ENCODE measurements at places on chromosomes 2 and 18. TPM values are rescaled to one million over a fixed set of nuclear protein-coding genes. Genes with fewer than 3 reads are reported as not detected.
A peak's percentile ranks its signal among the peaks of the same experiment; 100 is the strongest.

DNA sequence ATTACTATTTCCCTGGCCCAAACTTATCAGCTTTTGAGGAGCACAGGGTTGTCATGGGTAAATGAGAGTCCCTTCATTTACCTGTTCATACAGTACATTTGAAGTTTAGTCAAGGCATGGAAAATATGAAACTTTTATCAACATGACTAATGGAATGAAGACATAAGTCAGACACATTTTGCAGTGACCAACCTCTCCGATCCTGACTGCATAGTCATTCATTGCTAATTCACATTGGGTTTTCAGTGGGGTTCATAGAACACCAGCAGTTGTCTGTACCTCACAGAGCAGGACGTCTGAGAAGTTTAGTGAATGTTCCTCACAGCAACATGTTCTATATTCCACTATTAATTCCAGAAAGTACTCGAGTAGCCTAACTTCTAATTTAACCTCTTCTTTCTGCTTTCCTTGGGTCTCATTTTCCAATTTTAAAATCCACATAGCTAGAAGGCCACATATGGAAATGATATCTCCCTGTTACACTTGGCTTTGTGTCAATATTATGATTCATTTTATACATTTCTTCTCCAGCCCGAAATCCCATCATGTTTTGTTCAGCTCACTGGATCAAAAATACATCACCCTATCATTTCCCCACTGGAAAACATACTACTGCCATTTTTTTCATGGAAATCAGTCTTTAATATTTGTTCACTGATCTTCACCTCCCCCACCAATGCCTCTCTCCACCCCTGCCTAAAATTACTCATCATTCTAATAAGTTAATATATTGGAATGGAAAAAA, 65.9 kb downstream of the CDH20 start:
- no peak for DNase-seq

GRCh38 chr2:219356834-219357233, 24.3 kb upstream of the RESP18 start:
- DNase-seq: no peak

C1QL2 gene
- total RNA-seq: not detected

CGREF1 gene
- total RNA-seq: 9.6 TPM

- DNase-seq: no peak
Measured at GRCh38 chr2:37849911-37850310, 75.2 kb upstream of the RMDN2 start.

DNA sequence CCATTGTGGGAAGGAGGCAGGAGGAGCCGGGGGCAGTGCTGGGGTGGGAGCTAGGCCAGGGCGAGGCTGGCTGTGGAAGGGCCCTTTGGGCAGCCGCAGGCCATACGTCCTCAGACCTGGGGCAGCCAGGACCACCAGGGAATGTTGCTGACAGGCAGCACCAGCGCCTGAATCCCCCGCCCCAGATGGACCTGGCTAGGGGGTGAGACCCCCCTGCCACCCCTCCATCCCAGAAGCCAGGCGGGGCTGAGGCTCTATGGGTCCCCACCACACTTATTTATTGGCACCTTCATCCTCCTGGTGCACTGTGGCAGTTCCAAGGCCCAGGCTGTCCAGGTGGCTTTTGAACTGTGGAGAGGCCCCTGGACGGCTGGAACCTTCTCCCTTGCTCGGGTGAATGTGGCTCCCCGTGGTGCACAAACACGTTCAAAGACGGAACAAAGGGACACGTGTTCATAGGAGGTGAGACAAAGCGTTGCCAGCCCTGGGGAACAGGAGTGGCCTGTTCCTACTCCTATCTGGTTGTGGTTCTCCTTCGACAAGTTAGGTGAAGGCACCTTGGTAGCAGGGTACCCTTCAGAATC, 35.1 kb downstream of the RAMP1 start:
- peak; percentile 54 for DNase-seq

- no peak for DNase-seq
Measured at GRCh38 chr2:45119855-45120254, 110.6 kb upstream of the SIX2 start.

- DNase-seq: peak; percentile 81
Measured at GRCh38 chr18:13136056-13136903, 82.3 kb upstream of the LDLRAD4 start.

DNA sequence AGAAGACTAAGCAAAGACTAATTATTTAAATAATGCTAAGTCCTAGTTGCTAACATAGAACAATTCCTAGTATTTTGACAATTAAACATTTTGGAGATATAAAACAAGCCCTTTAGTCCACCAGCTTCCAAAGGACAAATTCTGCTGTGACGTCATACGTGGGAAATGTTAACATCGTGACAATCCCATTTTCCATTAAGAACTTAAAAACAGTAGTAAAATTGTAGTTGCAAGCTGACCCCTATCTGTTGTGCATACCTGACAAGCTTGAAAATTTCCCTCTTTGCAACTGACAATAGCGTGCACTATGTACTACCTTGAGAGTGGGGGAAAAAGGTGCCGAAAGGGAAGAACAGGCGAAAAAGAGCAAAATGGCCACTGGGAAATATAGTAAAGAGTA, 279.8 kb downstream of the ZNF521 start:
- no peak for DNase-seq

DNA sequence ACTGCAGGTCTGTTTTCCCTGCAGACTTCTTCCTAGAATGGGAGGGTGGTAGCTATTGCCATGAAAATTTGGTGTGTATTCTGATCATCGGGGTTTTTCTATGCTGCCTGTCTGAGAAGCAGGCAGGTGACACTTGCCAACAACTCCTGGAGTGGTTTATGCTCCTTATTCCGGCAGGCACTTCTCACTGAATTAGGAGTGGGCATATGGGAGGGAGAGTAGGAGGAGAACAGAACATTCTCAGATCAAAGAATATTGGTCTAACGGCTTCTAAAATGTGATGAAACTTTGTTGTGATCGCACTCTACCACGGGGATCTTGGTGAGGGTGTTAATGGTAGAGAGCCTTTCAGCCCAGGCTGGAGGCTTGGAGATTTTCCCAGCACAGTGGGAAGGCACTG, 480.8 kb downstream of the PLCL1 start:
- DNase-seq: no peak

GRCh38 chr18:22778996-22779395, 154.1 kb upstream of the RBBP8 start:
- peak; percentile 54 for DNase-seq

- no peak for DNase-seq
Measured at GRCh38 chr2:233228376-233228775, 23.1 kb upstream of the ATG16L1 start.

GRCh38 chr2:221337957-221338685, 234.0 kb downstream of the EPHA4 start:
- DNase-seq: no peak

GPBAR1 gene
- total RNA-seq: 6.1 TPM

- DNase-seq: no peak
Measured at GRCh38 chr2:21467910-21468309, 344.1 kb downstream of the TDRD15 start.

HTR2B gene
- 9.6 TPM for total RNA-seq

DNA sequence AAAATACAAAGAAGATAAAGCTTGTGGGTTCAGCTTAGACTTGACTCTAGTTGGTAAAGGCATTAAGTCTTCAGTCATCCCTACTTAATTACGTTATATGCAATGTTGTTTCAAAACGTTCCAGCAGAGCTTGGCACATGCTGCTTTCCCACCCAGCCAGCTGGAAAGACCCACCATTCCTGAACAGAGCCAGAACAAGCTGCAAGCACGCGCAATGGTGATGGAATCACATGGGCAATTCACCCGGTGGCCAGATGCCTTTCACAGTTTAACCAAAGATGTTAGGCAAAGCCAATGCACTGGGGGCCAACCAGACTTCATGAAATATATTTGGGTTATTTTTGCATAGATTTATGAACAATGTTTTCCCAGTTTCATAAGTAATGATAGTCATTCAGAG, 123.4 kb upstream of the CDH20 start:
- DNase-seq: peak; percentile 53

CHRNG gene
- total RNA-seq: not detected

EVX2 gene
- not detected for total RNA-seq

GRCh38 chr2:74602586-74603281, 45.4 kb downstream of the M1AP start:
- DNase-seq: no peak

SKOR2 gene
- total RNA-seq: not detected

GKN2 gene
- total RNA-seq: not detected

GRCh38 chr18:41745166-41746049, 209.6 kb upstream of the PIK3C3 start:
- DNase-seq: peak; percentile 65

BMP10 gene
- 1,953 TPM for total RNA-seq

DNA sequence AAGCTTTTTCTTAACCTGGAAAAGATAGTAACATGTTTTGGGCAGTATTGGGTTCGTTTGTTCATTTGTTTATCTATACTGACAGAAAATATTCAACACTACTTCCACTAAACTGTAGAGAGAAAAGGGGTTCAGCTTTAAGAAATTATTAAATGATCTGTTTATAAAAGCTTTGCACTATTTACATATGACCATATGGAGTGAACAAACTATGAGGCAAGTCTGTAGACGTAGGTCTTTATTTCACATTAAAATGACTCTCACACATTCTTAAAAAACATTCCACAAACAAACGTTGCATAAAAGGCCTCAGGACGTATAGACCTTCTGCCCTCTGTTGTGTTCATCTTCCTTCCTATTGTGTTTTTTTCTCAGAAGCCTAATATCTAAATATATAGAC, 94.6 kb downstream of the CD226 start:
- DNase-seq: no peak

PGAP1 gene
- 11.3 TPM for total RNA-seq

B3GNT7 gene
- total RNA-seq: 4.1 TPM
